Bronchial smooth muscle cell (primary cell): ENCODE measurements at places on chromosomes 6 and 20. TPM values are rescaled to one million over a fixed set of nuclear protein-coding genes. Genes with fewer than 3 reads are reported as not detected.

Gene ULBP2
- 1.9 and 2.9 TPM in 2 replicates for total RNA-seq

Gene PBOV1
- total RNA-seq = not detected in 2 replicates

Gene SAMD10
- 0.34 and 0.47 TPM in 2 replicates for total RNA-seq

Gene MCM3
- 20.2 and 20.8 TPM in 2 replicates for total RNA-seq

Gene WFDC5
- total RNA-seq = not detected in 2 replicates

Gene SCUBE3
- total RNA-seq = 2.4 and 2.8 TPM in 2 replicates

Gene KIF13A
- 56.8 and 61.3 TPM in 2 replicates for total RNA-seq

Gene EBF4
- 0.16 and 0.43 TPM in 2 replicates for total RNA-seq

Gene TRIM31
- not detected in 2 replicates for total RNA-seq
